ENCODE measurements at places on chromosomes 3 and 15. TPM values are rescaled to one million over a fixed set of nuclear protein-coding genes. Genes with fewer than 3 reads are reported as not detected.

DNA sequence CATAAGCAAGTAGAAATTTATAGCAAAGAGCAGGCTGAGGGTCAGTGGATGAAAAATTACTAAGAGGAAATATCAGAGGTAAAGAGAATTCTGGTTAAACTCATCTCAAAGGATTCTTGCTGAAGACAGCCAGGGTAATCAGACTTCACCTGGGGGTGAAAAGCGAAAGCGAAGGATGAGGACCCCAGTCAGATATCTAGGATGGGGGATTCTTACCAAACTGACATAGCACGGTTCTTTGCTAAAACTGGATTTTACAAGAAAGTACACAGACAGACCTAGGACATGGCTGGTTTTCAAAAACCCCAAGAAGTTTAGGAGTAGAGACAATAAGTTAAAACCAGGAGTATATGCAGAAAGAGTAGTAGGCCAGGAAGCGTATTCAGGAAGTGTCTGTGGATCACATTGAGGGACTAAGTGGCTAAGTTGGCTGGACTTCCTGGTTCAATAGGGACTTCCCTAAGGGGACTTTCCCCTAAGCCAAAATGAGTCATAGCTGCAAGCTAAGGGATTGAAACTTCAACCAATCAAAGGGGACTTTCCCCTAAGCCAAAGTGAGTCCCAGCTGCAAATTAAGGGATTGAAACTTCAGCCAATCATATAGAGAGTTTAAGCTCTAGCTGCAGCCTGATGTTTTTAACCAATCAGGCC is 2.4 kb upstream of the CFAP91 start:
- DNase-seq: peak; percentile 28

- no peak for DNase-seq
Measured at GRCh38 chr3:46194868-46195553, 13.1 kb downstream of the CCR1 start.

- DNase-seq: no peak
Measured at GRCh38 chr15:54571576-54571975, 593.3 kb downstream of the UNC13C start.

- no peak for DNase-seq
Measured at GRCh38 chr15:80242802-80243201, 9.2 kb downstream of the CTXND1 start.

DNA sequence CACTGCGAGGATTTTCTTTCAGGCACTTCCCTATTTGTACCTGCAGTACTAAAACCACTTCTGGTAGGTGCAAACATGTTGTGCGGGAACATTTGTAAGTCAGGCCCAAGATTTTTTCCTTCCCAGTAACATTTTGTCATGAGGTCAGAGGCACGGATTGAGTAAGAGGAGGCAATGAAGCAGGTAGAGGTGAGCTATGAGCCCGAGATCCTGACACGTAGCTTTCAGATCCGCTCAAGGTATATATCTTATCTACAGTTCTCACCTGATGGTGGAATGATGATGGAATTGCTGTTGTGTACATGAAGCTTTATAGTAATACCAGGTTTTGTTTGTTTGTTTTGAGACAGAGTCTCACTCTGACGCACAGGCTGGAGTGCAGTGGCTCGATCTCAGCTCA is 497.5 kb downstream of the NR2F2 start:
- DNase-seq: no peak

DNA sequence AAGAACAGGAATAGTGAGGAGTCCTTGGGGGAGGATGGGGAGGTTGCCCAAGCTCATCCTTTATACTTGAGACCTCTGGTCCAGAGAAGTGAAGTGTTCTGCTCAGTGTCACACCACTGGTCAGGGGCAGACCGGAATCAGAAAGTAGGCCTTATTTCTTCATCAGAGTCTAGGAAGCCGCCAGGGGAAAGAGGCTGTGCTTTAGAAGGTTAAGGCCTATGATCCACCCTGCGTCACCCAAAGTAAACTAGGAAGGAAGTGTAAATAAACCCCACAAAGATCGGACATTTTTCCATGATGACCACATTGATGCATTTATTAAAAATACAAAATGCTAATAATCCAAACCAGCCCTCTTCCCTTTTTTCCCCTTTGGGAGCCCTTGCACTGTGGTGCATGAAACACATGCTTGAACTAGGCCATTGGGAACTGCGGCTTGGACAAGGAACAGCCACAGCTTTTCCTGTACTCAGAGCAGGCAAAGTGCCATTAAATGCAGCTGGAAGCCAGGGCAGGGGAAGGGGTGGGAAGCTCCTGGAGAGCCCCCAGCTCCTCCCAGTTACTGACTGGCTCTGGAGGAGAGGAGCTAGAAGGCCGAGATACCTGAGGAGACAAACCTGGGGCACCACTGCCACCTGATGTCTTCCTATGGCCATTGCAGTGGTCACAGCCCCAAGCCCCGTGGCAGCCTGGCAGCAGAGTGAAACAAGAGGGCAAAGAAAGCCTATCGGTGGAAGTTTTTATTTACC is 37.0 kb downstream of the CDC25A start:
- peak; percentile 72 for DNase-seq

DNA sequence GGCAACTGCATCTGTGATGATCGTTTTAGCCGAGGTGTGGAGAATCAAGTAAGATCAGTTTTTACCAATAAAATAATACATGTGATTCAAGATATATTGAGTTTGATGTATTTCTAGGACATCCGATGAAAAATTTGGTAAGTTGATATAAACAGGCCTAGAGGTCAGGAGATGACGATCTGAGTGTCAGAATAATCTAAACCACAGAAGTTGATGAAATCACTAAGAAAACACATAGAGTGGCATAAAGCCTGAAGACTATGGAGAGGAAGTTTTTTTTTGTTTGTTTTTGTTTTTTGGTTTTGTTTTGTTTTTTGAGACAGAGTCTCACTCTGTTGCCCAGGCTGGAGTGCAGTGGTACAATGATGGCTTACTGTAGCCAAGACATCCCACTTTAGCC is 235.3 kb downstream of the RBMS3 start:
- DNase-seq: no peak

- DNase-seq: no peak
Measured at GRCh38 chr3:128998561-128998960, 2.5 kb upstream of the EFCC1 start.

- no peak for DNase-seq
Measured at GRCh38 chr15:26867200-26868007, 542 bp downstream of the GABRA5 start.

GRCh38 chr3:149460117-149460516 is 14.4 kb upstream of the TM4SF4 start:
- no peak for DNase-seq

DNA sequence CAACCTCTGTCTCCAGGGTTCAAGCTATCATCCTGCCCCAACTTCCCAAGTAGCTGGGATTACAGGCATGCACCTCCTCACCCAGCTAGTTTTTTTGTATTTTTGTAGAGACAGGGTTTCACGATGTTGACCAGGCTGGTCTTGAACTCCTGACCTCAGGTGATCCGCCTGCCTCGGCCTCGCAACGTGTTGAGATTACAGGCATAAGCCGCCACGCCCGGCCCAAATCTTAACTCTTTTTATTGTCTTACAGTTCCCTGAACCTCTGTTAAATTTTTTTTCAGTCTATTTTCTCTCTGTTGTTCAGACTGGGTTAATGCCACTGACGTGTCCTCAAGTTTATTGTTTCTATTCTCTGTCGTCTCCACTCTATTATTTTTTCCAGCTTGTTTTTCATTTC is 115.8 kb upstream of the UBE3A start:
- DNase-seq: no peak

GRCh38 chr3:67349551-67350174 is 304.7 kb downstream of the SUCLG2 start:
- no peak for DNase-seq

DNA sequence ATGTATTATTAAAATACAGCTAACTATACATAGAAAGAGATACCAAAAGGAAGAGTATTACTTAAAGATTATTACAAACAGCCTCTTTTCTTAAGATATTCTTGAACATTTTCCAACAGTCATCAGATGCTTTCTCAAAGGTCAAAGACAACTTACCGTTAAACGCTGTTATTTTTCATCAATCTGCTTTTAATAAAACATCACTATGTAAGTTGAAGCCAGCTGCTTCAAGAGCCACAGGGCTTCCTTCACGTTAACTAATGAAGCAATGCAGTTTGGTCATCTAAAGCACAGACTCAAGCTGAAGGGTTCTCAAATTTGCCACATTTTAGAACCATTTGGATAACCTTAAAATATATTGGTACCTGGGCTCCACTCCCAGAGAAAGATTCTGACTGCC is 578.8 kb downstream of the ROBO2 start:
- no peak for DNase-seq

DNA sequence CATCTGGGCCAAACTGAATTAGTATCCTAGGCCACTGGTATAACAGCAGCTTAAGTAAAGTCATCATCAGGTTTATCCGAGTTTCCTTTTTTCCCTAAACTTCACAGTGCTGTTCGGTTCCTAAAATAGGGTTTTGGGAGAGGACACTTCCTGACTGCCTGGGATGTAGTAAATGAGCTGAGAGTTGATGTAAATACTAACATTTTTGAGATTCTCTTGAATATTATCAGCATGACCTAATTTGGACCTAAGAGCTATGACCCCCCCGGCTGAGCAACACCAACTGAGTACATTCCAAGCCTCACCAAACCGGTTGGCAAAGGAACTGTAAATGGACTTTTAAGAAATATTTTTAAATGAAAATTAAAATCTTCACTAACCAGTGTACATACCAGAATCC is 78.8 kb downstream of the IL5RA start:
- no peak for DNase-seq

- DNase-seq: no peak
Measured at GRCh38 chr3:119585856-119586570, 6.7 kb downstream of the ADPRH start.

- no peak for DNase-seq
Measured at GRCh38 chr15:80492409-80492808, 88.2 kb downstream of the ARNT2 start.

Gene SH3GL3
- not detected for total RNA-seq

Gene GTF2A2
- 117 TPM for total RNA-seq

Gene PLIN1
- 0.08 TPM for total RNA-seq

Gene LMLN
- 3.0 TPM for total RNA-seq

Gene ADPRH
- total RNA-seq: 8.6 TPM

Gene DNAH12
- 0.03 TPM for total RNA-seq

Gene MITF
- total RNA-seq: not detected

Gene DNASE1L3
- not detected for total RNA-seq

Gene CYP19A1
- not detected for total RNA-seq

Gene OIP5
- 15.2 TPM for total RNA-seq
